ENCODE measurements at places on chromosomes 16 and 17. TPM values are rescaled to one million over a fixed set of nuclear protein-coding genes. Genes with fewer than 3 reads are reported as not detected.

NPIPB9 gene
- total RNA-seq = 9.9 TPM

MYLK3 gene
- 0.63 TPM for total RNA-seq

PRAC2 gene
- not detected for total RNA-seq

KRT25 gene
- not detected for total RNA-seq

INCA1 gene
- total RNA-seq = 2.1 TPM

KRT20 gene
- not detected for total RNA-seq

TBX21 gene
- total RNA-seq = not detected

SBK1 gene
- total RNA-seq = 68.1 TPM

IGSF6 gene
- not detected for total RNA-seq

SEPTIN12 gene
- total RNA-seq = not detected

IFI35 gene
- 3.3 TPM for total RNA-seq

WSCD1 gene
- 38.9 TPM for total RNA-seq

ACSM2A gene
- total RNA-seq = not detected

ATP2A1 gene
- total RNA-seq = 0.73 TPM

NPIPB6 gene
- total RNA-seq = not detected

ENGASE gene
- 27.1 TPM for total RNA-seq

USP43 gene
- total RNA-seq = 7.2 TPM

TVP23C gene
- 31.7 TPM for total RNA-seq

HOXB1 gene
- total RNA-seq = not detected

HAS3 gene
- total RNA-seq = 54.9 TPM

SPATA22 gene
- total RNA-seq = not detected

NOXO1 gene
- total RNA-seq = 1.2 TPM

MYO15A gene
- 1.3 TPM for total RNA-seq

SLC6A2 gene
- 0.27 TPM for total RNA-seq

CACNG3 gene
- 0.12 TPM for total RNA-seq

SPATA2L gene
- total RNA-seq = 23.4 TPM

CLEC19A gene
- total RNA-seq = not detected

ABCA8 gene
- not detected for total RNA-seq

XYLT1 gene
- 24.7 TPM for total RNA-seq

TXNDC11 gene
- 12.5 TPM for total RNA-seq

SCIMP gene
- not detected for total RNA-seq

MYOCD gene
- total RNA-seq = 0.80 TPM

AANAT gene
- 1.3 TPM for total RNA-seq

OR4D1 gene
- total RNA-seq = 0.10 TPM

CHRNE gene
- total RNA-seq = 1.2 TPM

All from GM23338 (cell line).